Right cardiac atrium (tissue), 5 donors: ENCODE measurements at places on chromosomes 4 and X.
A peak's percentile ranks its signal among the peaks of the same experiment; 100 is the strongest.

GRCh38 chr4:169136330-169136729, 126.3 kb upstream of the CBR4 start:
- DNase-seq = peak; percentile 34

DNA sequence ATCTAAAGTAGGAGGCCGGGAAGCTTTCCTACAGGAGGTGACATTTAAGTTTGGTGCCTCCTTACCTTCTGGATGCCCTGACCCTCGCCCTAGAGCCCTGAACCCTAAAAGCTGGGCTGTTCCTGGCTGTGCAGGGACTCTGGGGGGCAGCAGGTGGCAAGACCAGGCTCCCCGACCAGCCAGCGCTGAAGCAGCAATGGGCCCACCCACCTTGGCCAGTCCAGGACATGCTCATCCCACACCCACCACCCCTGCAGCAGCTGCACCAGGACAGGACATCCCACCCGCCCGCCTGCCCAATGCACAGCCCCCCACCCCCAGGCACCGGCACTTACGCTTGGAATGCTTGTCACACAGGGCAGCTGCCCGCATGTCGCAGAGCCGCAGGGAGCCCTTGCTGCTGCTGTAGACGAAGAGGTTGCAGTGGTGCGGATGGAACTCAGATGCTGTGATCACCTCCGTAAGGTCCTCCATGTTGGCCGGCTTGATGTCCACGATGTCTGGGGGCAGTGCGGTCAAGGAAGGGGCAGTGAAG, 77.9 kb downstream of the WFS1 start:
- peak; percentile 40 for DNase-seq

DNA sequence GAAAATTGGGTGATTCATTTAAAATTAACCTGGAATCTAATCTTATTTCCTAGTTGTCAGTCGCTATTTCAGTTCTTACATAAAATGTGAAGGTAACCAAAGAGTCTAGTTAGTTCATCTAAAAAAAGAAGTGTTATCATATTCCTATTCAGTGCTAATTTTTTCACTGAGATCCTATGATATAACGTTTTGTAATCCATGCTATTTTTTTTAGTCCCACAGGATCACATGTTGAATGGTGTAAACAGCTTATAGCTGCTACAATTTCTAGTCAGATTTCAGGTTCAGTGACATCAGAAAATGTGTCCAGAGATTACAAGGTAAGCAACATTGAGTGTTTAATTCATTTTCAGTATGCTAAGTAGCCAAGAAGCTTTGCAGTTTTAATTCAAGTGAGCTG, 5.8 kb downstream of the MTMR1 start:
- DNase-seq = no peak

- DNase-seq = no peak
Measured at GRCh38 chr4:75729836-75730235, 5.5 kb downstream of the USO1 start.

GRCh38 chrX:84168574-84168973, 19.4 kb downstream of the RPS6KA6 start:
- DNase-seq = no peak

- DNase-seq = no peak
Measured at GRCh38 chrX:115214151-115214550, 19.7 kb downstream of the LRCH2 start.

GRCh38 chr4:176404621-176405020, 84.9 kb downstream of the SPCS3 start:
- DNase-seq = no peak

DNA sequence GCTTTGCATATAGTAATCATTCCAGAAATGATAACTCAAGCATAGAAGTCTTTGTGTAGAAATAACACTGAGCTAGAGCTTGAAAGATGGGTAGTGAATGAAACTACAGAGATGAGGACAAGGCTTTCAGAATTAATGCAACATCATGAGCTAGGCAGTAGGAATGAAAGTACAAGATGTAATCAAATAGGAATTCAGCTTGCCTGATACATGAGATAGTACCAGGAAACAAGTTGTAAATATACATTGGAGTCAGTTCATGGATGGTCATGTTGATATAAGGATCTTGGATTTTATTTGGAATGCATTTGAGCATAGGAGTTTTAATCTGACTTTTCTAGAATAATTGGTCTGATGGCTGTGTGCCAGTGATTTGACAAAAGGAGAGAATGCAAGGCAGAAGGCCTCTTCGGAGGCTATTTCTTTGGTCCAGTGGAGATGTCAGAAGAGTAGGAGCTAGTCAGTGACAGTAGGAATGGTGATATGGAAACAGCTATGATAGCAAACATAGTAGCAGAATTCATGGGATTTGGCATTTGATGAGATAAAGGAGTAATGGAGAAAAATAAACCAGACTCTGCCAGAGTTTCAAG, 206.4 kb upstream of the PACRGL start:
- no peak for DNase-seq

DNA sequence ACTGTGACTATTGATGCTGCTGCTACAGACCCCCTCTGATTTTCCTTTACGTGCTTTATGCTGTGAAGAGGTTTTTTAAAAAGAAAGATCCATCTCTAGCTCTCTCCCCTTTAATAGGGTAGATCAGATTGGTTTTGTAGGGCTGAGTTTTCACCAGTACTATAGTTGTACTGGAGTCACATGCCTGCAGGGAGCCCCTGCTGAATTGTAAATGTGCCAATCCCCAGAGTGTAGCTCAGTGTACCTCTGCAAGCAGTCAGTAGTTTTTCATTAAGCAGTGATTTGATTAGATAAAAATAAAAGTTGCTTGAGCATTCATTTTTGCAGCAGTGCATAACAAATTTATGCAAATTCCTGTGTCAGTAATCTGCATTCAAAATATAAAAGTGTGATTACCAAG, 179.2 kb downstream of the IL1RAPL2 start:
- no peak for DNase-seq

DNA sequence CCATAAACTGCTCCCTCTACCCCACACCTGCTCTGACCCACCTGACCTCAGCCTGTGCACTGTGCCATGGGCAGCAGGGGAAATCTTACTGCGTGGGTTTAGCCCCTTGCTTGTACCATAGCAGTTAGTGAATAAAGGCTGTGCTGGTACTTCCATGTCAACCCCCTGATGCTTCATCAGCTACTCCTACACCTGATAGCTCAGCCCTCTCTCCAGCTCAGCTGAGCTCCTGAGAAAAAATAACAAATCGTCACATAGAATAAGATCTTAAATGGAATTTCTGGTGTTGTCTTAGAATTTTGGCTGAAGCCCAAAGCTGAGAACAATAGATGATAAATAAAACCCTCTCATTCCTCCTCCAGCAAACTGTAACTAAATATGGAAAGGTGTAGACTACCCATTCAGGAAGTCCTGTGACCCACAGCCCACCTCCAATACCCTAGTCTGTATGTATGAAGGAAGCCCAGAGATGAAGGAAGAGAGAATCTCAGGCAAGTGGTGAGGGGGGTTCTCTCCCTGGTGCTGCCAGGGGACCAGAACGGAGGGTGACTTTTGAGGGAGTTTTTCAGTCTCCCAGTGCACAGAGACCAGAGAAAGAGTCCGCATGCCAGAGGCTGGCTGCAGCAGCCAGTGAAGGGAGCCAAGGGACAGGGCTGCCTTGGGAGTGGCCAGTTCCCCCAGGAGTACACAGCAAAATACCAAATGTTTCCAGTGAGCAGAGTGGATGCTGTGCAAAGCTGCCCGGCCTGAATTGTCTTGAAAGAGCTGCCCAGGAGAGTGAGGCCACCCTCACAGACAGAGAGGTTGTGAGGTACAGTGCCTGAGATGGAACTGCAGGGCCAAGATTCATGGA, 227.3 kb downstream of the QDPR start:
- DNase-seq = peak; percentile 31

DNA sequence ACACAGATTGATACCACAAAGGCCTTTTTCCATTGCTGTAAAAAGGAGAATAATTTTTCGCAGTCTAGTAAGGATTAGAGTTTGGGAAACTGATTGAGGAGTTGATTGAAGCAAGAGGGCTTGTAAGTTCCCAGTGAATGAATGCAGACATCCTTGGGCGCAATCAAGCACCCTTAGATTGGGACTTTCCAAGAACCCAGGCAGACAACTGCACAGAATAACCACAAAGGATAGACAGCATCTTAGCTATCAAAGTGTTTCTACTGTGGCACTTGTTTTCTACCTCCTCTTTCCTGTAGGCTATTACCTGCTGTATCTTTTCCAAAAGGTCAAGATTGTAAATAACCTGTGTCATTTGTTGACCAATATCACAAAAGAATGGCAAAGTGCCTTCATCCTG, 2.6 kb downstream of the COX18 start:
- DNase-seq = no peak

GRCh38 chrX:72105436-72105835, 26.3 kb downstream of the RTL5 start:
- DNase-seq = no peak

- no peak for DNase-seq
Measured at GRCh38 chr4:7909463-7910262, 30.0 kb downstream of the AFAP1 start.

GRCh38 chrX:128619490-128619889, 567.3 kb upstream of the ACTRT1 start:
- no peak for DNase-seq

DNA sequence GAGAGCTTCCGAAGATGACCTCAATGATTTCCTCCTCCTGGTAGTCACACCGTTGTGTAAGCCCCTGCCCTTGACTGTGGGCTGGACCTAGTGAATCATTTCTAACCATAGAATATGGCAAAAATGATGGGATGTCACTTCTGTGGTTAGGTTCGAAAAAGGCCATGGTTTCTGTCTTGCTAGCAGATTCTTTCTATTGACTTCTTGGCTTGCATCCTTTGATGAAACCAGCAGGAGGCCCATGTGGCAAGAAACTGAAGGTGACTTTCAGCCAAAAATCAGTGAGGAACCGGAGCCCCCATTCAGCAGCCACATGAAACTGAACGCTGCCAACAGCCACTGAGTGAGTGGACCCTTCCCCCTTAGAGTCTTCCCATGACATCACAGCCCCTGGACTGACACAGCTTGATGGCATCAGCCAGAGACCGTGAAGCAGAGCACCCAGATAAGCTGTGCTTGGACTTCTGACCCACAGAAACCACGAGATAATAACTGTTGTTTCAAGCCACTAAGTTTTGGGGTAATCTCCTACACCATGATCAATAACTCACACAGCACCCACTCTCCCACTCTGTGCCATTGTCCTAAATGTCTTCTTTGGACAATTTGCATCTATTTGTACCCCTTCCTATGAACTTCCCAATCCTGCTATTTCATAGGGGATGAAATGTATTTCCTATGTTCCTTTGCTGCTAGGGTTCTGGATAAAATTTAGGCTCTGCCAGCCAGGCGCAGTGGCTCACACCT, 148.0 kb upstream of the STX18 start:
- no peak for DNase-seq

DNA sequence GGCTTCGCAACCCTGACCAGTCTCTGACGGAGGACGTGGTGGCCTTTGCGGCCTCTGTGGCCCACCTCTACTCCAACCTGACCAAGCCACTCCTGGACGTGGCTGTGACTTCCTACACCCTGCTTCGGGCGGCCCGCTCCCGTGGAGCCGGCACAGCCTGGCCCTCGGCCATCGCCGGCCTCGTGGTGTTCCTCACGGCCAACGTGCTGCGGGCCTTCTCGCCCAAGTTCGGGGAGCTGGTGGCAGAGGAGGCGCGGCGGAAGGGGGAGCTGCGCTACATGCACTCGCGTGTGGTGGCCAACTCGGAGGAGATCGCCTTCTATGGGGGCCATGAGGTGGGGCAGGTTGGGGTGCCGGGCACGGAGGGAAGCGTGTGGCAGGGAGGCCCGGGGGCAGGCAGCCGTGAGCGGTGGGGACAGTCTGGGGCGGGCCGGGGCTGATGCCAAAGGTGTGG, 1.2 kb downstream of the ABCD1 start:
- no peak for DNase-seq

DNA sequence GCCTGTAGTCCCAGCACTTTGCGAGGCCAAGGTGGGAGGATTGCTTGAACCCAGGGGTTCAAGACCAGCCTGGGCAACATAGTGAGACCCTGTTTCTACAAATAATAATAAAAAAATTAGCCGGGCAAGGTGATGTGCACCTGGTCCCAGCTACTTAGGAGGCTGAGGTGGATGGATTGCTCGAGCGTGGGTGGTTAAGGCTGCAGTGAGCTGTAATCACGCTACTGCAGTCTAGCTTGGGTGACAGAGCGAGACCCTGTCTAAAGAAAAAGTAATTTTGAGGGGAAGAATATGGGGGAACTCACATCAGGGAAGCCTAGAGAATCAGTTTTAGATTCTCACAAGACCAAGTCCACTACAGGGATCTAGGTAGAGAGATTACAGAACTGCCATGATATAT, 28.9 kb upstream of the LCORL start:
- DNase-seq = no peak

- no peak for DNase-seq
Measured at GRCh38 chrX:29535212-29536162, 679.9 kb upstream of the MAGEB2 start.

DNA sequence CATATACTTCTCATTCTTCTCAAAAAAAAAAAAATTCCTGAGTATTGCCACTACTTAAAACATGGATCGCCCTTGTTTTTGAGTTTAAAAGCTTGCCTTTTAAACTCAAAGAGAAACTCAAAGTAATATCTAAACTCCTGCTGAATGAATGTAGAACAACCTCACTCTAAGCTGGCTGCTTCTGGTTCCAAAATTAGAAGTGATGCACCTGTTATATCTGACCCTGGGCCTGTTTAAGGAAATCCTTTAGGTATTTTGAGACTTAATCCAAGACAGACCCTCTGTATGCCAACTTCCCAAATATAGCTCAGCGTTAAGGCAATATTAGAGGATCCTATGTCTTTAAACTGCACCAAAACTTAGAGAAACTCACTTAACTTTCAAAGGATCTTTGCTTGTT, 1.8 kb upstream of the OTUD4 start:
- no peak for DNase-seq

DNA sequence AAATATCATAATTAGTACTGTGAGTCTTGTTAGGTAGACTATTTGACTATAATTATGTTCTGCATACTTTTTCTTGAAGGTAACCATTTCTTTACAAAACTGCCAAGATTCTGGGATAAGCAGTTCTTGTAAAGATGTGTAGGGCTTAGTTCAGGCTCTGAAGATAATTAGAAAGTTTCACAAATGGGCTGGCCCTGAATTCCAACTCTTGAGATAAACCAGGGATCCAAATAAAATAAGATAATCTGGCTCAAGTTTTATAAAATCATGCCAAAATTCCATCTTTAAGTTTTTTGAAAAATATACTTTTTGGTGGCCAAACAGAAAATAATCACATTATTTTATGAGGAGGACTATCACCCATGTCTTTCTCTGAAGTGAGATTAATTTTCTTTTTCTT, 35.5 kb upstream of the GLRB start:
- DNase-seq = no peak

DNA sequence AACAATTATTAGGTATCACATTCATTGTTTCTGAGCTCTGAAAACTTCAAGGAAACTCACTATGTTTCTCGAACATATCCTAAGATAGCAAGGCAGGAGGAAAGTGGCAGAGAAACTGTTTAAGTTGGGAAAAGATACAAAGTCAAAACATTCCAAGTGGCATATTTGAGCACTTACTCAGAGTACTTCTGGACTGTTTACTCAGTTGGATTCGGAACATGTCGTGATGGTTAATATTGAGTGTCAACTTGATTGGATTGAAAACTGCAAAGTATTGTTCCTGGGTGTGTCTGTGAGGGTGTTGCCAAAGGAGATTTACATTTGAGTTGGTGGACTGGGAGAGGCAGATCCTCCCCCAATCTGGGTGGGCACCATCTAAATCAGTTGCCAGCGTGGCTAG, 298.3 kb downstream of the IL1RAPL2 start:
- DNase-seq = no peak
